ENCODE measurements at places on chromosomes 12 and 14.

- DNase-seq, result no peak
These were observed 35.9 kb upstream of the WNK1 start for GRCh38 chr12:716506-716905.

DNA sequence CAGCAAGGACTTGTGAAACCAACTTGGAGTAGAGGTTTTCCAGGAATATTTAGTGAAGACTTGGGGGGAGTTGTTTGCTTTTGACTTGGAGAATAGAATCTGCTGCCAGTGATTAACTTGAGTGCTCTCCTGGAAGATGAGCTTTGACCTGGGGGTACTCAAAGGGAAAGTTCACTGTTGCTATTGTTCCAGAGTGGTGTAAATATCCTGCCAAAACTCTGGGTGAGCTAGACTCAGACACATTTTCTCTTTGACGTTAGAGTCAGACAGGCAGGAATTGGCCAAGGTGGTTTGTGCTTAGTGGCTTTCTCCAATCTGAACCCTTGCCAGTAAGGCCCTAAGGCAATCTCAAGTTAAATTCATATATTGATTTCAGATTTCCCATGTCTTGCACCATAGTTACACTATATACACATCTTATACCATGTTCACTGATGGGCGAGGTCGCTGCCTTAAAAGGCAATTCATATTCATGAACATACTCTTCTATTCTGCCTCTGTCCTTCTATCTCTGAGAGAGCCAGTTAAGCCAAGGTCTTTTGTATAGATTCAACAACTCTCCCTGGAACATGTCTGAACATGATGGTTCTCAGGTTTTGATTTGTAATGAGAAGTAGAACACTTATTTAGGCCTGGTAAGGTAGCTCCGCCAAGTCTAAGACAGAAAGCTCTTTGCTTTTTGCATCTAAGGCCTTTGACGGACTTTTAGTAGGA is 204.6 kb upstream of the SLC38A2 start:
- DNase-seq, result no peak

GRCh38 chr12:74051848-74052247 is 485.8 kb upstream of the ATXN7L3B start:
- DNase-seq, result no peak

- DNase-seq, result no peak
These were observed 3.5 kb upstream of the ASB8 start for GRCh38 chr12:48160807-48161206.

DNA sequence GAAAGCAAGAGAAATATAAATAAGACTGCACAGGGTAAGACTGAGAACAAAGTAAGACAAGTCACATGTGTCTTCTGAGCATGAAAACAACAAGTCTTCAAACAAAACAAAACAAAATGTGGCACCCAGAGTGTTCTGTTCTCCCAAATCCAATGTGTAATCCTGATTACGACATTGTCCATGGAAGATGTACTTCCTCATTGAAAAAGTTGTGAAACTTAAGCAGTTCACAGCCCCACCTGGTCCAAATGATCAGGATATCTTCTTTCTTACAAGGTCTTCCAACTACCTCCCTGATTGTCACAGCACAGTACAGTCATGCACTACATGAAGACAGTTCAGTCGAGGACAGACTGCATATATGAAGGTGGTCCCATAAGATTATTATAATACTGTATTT is 23.3 kb upstream of the NEK9 start:
- DNase-seq, result no peak
